ENCODE measurements at places on chromosomes 6 and 20. TPM values are rescaled to one million over a fixed set of nuclear protein-coding genes. Genes with fewer than 3 reads are reported as not detected.
A peak's percentile ranks its signal among the peaks of the same experiment; 100 is the strongest.

DNA sequence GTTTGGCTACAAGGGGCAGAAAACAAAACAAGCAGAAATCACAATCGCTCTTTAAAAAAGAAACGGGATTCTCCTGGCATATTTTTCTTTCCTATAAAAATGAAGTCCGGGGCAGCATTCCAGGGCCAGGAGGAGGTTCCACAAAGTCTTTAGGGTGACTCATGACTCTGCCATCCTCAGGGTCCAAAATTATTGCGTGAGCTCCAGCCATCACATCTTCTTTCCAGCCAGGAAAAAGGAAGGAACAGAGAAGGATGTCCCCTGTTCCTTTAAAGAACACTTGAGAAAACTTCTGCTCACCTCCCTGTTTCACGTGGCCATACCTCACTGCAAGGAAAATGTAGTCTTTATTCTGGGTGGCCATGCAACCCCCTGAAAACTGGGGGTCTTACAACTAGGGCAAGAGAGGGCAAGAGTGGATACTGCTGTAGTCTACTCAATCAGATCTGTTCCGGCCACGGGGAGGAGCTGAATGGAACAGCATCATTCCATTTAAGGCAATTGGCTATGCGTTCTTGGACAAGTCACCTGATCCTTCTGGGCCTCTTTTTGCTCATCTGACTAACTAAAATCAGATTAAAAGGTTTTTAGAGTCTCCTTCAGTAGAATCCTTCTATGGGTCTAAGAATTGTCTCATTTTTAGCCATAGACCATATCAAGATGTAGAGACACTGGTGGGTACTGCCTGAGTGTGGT, 49.4 kb downstream of the CTCFL start:
- H3K4me3 ChIP-seq: no peak overlapping the region
- no peaks in the 10 kb centered on the region for H3K4me1 ChIP-seq
- H3K27ac ChIP-seq: no peak overlapping the region
- no peaks in the 10 kb centered on the region for H3K36me3 ChIP-seq
- no peak for DNase-seq

DNA sequence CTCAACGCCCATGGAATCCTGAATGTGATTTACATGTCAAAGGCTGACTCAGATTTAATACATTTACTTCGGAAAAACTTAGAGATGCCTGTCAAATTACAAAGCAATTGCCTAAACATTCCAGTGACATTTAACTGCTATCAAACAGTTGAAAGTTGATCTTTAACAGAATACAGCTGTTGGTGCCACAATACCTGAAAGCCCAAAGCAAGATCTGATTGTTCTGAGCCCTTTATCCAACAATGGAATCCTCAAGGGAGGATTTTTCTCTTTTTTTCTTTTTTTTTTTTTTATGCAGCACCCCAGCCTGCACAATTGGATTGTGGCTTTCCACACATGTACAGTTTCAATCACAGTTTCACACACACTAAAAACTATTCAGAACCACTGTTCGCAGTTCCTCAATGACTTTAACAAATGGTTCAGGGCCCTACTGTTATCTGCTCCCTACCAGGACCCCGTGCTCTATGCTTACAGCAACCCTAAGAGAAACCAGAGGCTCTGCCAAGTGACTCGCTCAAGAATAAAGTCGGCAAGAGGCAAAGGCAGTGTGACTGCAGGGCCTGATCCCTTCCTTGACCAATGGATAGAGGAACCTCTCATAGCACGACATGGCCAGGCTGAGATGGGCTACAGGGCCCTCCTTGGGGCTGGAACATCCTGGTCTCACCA, 33.3 kb downstream of the EPB41L2 start:
- no peak for DNase-seq
- no peaks in the 10 kb centered on the region for H3K36me3 ChIP-seq
- H3K27ac ChIP-seq: no peak overlapping the region
- H3K4me1 ChIP-seq: no peaks in the 10 kb centered on the region

- H3K4me1 ChIP-seq: no peaks in the 10 kb centered on the region
- no peaks in the 10 kb centered on the region for H3K36me3 ChIP-seq
- no peak for DNase-seq
- no peak overlapping the region for H3K4me3 ChIP-seq
- H3K27ac ChIP-seq: no peak overlapping the region
- no peaks in the 10 kb centered on the region for H3K27me3 ChIP-seq
These were observed 135.1 kb downstream of the ZFP64 start for GRCh38 chr20:52056203-52057062.

GRCh38 chr6:121597654-121598053, 162.2 kb downstream of the GJA1 start:
- no peak overlapping the region for H3K27ac ChIP-seq
- H3K27me3 ChIP-seq: no peaks in the 10 kb centered on the region
- H3K4me3 ChIP-seq: no peak overlapping the region
- H3K4me1 ChIP-seq: peaks cover 16% of the 10 kb centered on the region

DNA sequence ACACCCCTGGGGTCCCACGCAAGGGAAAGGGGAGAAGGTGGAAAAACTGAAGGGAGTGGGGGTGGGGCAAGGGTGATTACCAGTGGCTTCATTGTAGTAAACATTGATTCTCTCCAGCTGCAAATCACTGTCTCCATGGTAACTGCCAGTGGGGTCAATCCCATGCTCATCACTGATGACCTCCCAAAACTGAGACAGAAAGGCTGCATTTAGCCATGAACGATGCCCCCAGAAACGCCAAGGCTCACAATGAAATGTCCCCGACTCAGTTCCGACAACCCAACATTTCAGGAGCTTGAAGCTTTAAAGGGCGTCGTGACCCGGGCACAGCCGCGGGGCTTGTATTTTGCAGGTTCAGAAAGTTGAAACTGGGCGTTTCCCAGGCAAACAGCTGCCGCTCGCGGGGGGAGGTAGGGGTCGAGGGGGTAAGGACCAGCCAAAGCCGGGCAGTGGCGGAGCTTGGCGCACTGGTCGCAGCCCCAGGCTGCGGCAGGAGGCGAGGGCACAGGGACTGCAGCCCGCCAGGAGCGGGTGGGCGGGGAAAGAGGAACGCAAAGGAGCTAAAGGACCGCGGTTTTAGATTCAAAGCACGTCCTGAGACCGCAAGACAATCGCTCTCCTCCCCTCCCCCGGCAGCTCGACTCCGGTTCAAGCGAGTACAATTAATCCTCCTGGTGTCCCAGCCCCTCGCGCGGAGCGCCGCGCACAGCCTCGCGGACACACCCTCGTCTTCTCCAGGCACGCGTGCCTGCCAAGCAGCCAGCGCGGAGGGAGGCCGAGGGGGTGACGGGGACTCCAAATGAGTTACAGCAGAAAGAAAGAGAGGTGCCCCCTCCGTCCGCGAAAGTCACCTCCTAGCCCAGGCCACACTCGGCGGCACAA, 731 bp downstream of the TUBB2B start:
- no peak for DNase-seq
- no peak overlapping the region for H3K27ac ChIP-seq
- no peaks in the 10 kb centered on the region for H3K27me3 ChIP-seq
- peaks cover 54% of the 10 kb centered on the region for H3K4me1 ChIP-seq
- peak overlapping the region; percentile 52 for H3K4me3 ChIP-seq
- H3K36me3 ChIP-seq: no peaks in the 10 kb centered on the region

- H3K4me3 ChIP-seq: no peak overlapping the region
- DNase-seq: no peak
- no peaks in the 10 kb centered on the region for H3K27me3 ChIP-seq
- H3K4me1 ChIP-seq: no peaks in the 10 kb centered on the region
- no peak overlapping the region for H3K27ac ChIP-seq
These were observed 23.3 kb downstream of the RBL1 start for GRCh38 chr20:37072293-37073196.

GRCh38 chr6:99189823-99190721, 159.4 kb downstream of the FAXC start:
- H3K27ac ChIP-seq: no peak overlapping the region
- DNase-seq: no peak
- no peaks in the 10 kb centered on the region for H3K27me3 ChIP-seq
- H3K4me3 ChIP-seq: no peak overlapping the region
- H3K4me1 ChIP-seq: no peaks in the 10 kb centered on the region
- no peaks in the 10 kb centered on the region for H3K36me3 ChIP-seq

DNA sequence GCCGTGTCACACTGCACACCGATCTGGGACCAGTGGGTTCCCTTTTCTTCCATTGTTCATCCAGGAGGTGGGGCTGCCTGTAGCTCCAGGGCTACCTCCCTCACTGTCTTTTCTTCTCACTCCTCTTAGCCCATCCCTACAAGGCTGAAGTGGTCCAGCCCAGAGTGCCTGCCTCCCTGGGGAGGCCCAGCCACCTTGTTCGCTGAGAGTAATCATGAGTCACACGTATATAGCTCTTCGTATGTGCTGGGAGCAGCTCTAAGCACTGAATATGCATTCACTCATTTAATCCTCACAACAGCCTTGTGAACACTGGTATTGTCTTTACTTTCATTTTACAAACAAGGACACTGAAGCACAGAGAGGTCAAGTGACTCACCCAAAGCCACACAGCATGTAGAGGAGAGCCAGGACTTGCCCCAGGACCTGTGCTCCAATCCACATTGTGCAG, 14.7 kb upstream of the CCDC167 start:
- no peak overlapping the region for H3K4me3 ChIP-seq
- no peak for DNase-seq
- H3K27me3 ChIP-seq: no peaks in the 10 kb centered on the region

GRCh38 chr6:105600336-105601260, 197.7 kb upstream of the PREP start:
- H3K27ac ChIP-seq: peak overlapping the region; percentile 78
- no peak for DNase-seq
- peaks cover 58% of the 10 kb centered on the region for H3K4me1 ChIP-seq
- H3K36me3 ChIP-seq: no peaks in the 10 kb centered on the region

Gene USP49
- 9.1 TPM for total RNA-seq

Gene RPS10
- total RNA-seq: 2,671 TPM

Gene CST1
- total RNA-seq: not detected
